Activated naive CD4-positive, alpha-beta T cell treated with Interleukin-2 at 50 U/mL for 16 hours (primary cell): ENCODE measurements at places on chromosomes 11 and 22.

GRCh38 chr11:20112291-20113148, 47.8 kb downstream of the DBX1 start:
- no peak for DNase-seq

DNA sequence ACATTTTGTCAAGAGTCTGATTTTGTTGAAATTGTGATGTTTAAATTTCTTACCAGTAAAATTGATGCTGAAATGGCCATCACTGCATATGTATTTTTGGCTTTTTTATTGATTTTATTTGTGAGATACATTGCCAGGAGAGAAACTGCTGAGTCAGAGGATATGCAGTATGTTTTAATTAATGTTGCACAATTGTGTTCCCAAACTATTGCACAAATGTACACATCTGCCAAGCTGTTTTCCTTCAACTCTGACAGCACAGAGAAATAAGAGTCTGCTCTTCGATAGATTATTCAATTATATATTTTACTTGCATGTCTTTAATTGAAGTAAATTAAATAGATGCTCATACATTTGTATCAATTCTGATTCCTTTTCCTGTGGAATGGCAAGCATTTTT, 640.2 kb upstream of the LUZP2 start:
- no peak for DNase-seq

DNA sequence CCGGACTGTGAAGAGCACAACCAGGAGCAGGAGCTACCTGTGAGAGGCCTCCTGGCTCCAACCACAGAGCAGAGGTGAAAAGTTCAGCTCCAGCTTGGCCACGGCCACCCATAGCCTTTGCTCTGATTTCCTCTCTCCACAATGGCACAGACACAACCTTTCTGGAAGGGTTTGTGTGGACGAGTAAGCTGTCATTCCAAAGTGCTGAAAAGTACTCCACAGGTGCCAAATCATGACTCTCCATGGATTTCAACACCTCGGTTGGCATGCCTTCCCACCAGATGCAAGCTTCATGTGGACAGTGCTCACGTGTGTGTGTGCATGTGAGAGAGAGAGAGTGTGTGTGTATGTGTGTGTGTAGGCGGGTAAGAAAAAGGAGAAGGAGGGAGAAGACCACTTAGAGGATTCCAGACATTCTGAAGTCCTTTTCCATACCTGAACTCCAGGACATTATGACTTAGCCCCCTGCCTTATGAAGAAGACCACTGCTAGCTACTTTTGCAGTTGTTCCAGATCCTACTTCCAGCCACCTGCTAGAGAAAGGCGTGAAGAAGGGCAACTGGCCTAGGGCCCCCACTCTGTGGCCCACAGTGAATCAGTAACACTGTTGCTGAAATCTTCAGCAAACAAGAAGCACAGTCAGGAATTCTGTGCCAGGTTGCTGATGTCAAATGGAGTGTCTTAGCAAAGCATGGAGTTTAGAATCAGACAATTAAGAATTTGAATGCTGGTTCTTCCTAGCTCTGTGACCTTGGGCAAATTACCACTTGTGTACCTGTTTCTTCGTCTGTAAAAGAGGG, 13.9 kb upstream of the NAV2 start:
- DNase-seq, result no peak

- no peak for DNase-seq
These were observed 90.2 kb downstream of the SEZ6L start for GRCh38 chr22:26259510-26259909.

GRCh38 chr11:31927982-31928381, 116.9 kb upstream of the PAX6 start:
- no peak for DNase-seq

DNA sequence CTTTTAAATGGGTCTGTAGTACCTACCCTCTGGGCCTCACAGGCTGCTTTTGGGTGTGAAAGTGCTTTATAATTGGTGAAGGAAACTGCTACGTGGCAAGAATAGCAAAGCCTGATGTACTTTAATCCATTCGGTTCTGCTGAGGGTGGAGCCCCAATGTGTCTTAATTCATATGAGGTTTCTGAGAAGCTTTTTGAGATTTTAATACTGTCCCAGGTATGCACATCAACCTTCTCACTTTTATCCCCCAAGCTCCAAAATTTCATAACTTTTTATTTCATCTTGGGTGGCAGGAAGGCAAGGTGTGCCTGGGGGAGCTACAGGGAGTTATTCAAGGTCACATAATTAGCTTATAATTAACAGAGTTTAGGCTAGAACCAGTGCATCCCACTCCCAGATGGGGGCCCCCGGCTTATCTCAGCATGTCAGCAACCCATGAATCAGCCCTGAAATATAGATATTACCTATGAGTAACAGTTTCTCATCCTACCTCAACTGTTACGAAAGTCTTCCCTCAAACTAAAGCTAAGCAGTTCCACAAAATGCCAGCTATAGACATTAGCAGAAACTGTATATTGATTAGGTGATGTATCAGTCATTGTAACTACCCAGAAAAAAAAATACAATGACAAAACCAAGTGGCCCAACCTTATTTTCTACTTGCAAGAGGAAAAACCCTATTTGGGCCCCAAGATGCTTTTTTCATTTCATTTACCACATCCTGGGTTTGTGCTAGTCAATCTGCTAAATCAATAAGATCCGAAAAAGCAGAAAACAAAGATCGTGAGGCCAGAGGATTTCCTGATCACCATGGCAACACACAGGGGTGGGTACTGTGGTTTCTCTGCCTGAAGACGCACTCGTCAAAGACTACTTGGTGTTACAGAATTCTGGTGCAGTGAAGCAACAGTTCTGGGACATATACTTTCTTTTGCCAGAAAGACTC, 26.7 kb downstream of the CD44 start:
- peak; percentile 87 for DNase-seq

GRCh38 chr22:42856179-42856864, 751 bp downstream of the ARFGAP3 start:
- peak; percentile 65 for DNase-seq

GRCh38 chr11:2452321-2453012, 7.7 kb downstream of the KCNQ1 start:
- DNase-seq, result no peak

- DNase-seq, result no peak
These were observed 240.8 kb downstream of the NELL1 start for GRCh38 chr11:20909995-20910726.

- no peak for DNase-seq
These were observed 27.2 kb upstream of the RASSF10 start for GRCh38 chr11:12981676-12982522.

DNA sequence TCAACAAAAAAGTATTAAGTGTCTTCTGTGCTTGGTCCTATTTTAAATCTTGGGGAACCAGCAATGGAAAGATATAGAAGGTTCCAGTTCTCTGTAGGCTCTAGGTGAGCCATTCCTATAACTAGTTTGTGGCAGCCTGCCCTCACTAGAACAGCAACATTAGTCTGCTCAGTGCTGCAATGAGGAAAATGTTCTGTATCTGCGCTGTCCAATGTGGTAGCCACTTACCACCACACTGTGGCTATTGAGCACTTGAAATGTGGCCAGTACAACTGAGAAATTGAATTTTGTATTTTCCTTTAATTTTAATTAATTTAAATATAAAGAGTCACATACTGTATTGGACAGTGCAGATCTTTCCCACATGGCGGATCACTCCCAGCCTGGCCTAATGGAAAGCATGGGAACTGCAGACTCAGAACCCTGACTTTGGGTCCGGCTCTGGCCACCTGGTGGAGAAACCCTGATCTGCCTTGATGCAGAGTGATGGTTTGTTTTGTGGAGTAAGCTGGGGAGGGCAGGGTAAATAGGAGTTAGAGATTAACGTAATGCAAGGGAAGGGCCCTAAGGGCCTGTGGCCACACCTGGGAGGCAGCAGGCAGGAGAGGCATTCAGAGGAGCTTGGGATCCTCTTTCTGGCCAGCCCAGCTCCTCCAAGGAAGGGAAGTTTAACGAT, 101.0 kb downstream of the ME3 start:
- DNase-seq, result no peak

DNA sequence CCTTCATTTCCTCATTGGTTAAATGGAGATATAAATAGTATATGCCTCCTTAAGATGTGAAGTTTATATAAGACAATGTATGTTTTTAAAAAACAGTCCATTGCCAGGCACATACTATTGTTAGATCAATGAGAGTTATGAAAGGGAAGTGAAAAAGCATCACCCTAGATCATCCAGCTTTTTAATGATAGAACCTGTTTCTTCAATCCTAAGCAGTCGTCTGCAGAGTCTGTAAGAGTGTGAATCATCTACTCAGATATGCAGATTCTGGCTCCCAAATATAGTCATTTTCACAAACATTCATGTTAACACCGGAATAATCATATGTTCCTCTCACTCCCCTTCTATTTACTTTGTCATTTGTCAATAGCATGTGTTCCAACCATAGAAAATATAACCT, 65.3 kb upstream of the SLN start:
- no peak for DNase-seq

GRCh38 chr11:27934830-27935145, 173.2 kb downstream of the KIF18A start:
- no peak for DNase-seq

DNA sequence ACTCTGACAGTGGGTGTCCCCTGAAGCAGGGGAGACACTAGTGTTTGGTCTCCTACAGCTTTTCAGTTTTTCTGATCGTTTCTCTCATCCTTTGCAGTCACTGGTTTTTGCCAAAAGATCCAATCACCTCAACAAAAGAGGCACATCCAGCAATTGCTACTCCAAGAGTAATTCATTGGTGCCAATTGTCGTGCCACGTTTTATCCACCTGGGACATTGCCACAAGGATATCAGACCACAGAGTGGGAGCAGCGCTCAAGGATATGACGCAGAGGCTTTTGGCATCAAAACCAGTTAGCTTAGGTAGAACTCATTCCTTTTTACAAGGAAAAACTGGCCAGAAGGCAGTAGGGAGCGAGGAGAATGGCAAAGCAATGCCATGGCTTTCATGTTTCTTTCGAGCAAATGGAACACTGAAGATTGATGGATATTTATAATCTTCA, 40.9 kb upstream of the BLID start:
- DNase-seq, result no peak

- DNase-seq, result no peak
These were observed 11.3 kb downstream of the CUL5 start for GRCh38 chr11:108019870-108020540.

DNA sequence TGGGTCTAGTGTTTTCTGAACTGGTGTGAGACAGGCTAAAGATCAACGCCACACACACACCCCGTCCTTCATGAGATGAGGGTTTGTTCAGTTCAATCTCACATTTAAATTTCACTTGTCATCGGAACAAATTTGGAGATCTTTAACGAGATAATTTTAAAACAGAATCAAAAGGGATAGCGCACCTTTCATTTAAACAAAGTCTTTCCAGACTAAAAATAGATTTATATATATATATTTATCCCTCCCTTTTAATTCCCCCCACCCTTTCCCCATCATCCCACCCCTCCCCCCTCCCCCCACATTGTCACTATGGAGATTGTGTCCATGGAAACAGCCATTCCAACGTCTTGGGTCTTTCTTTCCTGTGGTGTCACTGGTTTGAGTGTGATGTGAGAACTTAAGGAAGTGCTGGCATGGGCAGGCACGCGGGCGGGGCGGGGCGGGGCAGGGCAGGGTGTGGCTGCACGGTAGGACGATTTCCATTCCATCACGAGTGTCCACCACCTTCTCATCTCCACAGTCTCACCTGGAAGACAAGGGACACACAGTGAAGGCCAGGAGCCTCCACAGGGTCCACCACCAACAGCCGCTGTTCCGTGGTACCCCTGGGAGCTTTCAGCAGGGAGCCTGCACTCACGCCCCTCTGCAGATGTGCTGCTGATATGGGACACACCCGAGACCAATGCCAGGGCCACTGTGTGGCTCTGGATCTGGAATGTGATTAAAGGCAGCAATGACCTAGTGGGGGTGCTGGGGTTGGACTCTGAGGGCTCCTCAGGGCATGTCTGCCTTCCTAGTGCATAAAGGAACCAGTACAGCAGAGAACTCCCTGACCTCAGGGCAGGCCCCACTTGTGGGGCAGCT, 30.5 kb upstream of the CYP2D6 start:
- DNase-seq, result no peak

- no peak for DNase-seq
These were observed 566 bp downstream of the DDB1 start for GRCh38 chr11:61332281-61332796.

DNA sequence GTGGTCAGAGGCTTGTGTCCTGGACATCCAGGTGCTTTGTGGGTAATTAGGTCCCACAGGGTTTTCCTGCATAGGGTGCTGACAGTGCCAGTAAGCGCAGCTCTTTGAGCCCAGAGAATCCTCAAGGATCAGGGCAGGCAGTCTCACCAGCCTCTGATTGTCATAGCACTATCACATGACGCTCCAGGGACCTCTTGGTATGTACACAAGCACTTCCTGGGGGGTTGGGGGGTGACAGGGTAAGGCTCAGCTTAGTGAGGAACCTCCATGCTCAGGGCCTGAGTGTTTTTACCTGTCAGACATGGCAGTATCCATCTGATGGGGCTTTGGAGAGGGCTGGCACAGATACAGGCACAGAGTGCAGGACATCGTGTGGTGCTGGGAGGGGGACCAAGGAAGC, 27.9 kb upstream of the SUSD2 start:
- peak; percentile 32 for DNase-seq

- no peak for DNase-seq
These were observed 99.1 kb upstream of the ANO1 start for GRCh38 chr11:69978841-69979614.

- DNase-seq, result no peak
These were observed 29.1 kb downstream of the ALG8 start for GRCh38 chr11:78110351-78110750.

- DNase-seq, result no peak
These were observed 14.7 kb upstream of the KCTD17 start for GRCh38 chr22:37036655-37037377.

- no peak for DNase-seq
These were observed 5.3 kb upstream of the TMEM123 start for GRCh38 chr11:102457865-102458264.
